ENCODE measurements at places on chromosomes 7 and 10. TPM values are rescaled to one million over a fixed set of nuclear protein-coding genes. Genes with fewer than 3 reads are reported as not detected.
A peak's percentile ranks its signal among the peaks of the same experiment; 100 is the strongest.

The CALHM2 gene
- 52.8 TPM for total RNA-seq

The CTNNA3 gene
- total RNA-seq = 8.8 TPM

The LRRC17 gene
- 30.5 TPM for total RNA-seq

- DNase-seq = no peak
Observed at GRCh38 chr10:8416760-8417159, 362.3 kb downstream of the GATA3 start.

GRCh38 chr7:82234457-82235049, 209.0 kb downstream of the CACNA2D1 start:
- no peak for DNase-seq

DNA sequence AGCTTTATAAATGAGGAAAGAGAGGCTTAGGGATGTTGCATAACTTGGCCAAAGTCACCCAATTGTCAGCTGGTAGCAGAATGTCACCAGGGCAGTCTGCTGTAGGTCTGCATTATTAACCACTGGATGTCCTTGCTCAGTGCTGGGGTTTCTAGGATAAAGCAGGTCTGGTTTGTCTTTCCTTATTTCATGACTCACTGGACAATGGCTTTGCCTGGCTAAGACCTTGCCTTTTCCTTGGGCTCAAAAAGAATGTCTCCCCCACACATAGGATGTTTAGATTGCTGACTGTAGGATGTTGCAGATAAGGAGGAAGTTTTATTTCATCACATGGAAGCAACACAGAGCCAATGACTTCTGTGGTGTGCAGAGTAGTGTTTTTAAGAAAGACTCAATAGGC, 29.4 kb downstream of the WDFY4 start:
- DNase-seq = no peak

The OR9A2 gene
- total RNA-seq = 0.48 TPM

DNA sequence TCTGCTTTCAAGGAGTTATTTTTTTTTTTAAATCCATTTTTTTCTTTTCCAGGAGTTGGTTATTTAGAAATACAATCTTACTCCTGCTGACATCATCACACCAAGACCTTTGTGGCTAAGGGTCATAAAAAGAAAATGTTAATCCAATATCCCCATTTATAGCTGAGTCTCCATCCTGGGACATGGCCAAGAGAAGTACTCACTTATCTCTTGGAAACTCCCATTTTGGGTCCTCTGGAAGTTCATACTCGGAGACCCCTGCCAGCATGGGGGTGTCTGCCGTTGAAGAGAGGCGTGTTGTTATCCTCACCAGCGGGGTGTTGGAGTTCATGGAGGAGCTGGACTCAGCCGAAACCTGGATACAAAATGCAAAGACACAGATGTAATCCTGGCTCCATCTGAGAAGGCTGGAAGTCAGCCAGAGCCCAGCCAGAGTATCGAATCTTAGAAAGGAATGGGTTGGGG, 94.6 kb downstream of the FGFR2 start:
- no peak for DNase-seq

DNA sequence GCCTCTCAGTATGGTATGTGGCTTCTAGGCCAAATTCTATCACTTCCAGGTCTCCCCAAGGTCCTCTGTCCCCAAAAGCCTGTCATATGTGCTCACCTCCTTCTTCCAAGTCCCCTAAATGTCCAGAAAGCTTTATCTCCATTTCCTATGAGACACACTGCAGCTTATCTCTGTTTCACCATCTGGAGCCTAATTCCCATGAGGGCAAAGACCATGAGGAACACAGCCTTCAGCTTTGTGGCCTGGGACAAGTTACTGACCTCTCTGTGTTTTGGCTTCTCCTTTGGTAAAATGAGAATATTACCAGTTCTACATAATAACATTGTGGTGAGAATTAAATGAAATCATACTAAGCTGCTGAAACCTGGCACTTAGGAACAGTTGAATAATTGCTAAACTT, 19.2 kb downstream of the ST8SIA6 start:
- no peak for DNase-seq

- DNase-seq = no peak
Observed at GRCh38 chr10:37710831-37711616, 146.4 kb downstream of the ZNF248 start.

DNA sequence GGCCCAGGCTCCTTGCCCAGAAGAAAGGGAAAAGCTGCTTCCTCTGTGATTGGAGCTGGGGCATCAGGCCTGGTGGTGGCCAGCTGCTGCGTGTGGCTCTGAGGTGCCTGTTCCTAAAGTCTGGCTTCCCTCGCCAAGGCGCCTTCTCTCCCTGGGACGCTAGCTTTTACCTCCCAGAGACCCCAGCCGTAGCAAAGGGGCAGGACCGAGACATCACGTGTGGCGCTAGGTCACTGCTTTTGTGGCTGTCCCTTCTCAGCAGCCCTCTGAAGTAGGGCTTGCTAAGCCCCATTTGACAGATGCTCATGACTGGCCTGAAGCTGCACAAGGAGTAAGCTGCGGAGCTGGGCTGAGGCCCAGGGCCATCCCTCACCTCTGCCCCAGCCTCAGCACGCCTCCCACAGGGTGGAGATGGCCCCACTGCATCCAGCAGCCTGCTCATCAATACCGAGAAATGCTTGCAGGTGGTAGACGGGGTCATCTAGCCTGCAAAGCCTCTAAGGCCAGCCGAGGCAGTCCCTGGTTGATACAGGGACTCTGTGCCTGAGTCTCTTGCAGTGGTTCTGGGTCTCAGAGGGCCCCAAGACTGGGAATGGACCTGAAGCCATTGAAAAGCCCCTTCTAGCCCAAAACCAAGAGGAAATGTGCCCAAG, 171.2 kb downstream of the LCOR start:
- no peak for DNase-seq

GRCh38 chr7:21542891-21543527, at the start of gene DNAH11:
TSS of gene DNAH11 (plus strand) at chr7:21543039. CDS start at chr7:21543246, 207 bp downstream.
- peak; percentile 53 for DNase-seq

GRCh38 chr7:2008936-2009540, 223.7 kb downstream of the MAD1L1 start:
- peak; percentile 74 for DNase-seq

GRCh38 chr7:106166651-106167342, 54.7 kb upstream of the SYPL1 start:
- DNase-seq = no peak

The C7orf33 gene
- total RNA-seq = not detected

The ADAM8 gene
- total RNA-seq = 11.2 TPM

DNA sequence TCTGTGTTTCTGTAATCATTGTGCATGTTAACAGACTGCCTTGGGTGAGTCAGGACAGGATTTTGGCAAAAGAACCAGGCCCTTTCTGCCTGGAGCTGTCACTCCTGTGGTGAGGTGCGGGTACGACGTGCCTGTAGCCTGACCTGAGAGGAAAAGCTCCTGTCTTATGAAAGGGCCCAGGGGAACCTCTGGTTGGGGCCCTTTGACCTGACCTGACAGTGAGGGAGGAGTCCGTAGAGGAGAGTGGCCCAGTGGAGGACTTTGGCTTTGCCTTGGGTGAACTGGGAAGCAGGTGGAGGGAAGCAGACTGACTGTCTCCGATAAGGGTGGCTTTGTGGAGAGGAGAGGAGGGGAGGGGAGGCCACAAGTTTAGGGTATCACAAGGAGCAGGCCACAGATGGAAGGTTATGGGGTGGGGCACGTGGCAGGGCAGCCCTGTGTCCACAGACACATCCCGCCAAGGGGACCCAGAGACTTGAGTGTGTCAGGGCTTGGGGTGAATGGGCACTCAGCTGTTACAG, 6.9 kb downstream of the PFKP start:
- no peak for DNase-seq

GRCh38 chr7:19834566-19834965, 61.1 kb upstream of the TMEM196 start:
- DNase-seq = no peak
